CD4-positive, alpha-beta T cell treated with Interleukin-4 for 1 hour (primary cell): ENCODE measurements at places on chromosomes 13 and 19.

GRCh38 chr19:7230826-7231225 is 63.4 kb downstream of the INSR start:
- no peak for DNase-seq

GRCh38 chr13:98846521-98846920 is 94.0 kb upstream of the SLC15A1 start:
- DNase-seq: no peak

DNA sequence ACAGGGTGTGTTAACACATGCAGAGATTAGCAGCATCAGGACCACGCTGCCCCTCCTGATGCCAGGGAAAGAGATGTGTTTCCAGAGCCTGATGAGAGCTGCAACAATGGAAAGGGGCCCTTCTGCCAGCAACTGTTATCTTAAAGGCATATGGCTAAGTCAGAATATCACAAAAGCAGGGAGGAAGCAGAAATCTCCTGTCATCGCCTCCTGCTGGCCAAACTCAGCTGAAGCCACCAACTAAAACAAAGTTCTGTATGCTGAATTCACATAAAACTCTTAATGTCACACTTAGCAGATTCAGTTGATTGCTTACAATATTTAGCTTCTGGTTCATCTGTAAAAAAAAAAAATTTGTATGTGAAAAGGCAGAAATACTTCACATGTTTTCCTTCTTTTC is 178.2 kb downstream of the GPC5 start:
- no peak for DNase-seq

- DNase-seq: no peak
Observed at GRCh38 chr13:97268772-97269171, 46.6 kb downstream of the MBNL2 start.

GRCh38 chr13:50707628-50708027 is 135.9 kb downstream of the DLEU7 start:
- DNase-seq: no peak

DNA sequence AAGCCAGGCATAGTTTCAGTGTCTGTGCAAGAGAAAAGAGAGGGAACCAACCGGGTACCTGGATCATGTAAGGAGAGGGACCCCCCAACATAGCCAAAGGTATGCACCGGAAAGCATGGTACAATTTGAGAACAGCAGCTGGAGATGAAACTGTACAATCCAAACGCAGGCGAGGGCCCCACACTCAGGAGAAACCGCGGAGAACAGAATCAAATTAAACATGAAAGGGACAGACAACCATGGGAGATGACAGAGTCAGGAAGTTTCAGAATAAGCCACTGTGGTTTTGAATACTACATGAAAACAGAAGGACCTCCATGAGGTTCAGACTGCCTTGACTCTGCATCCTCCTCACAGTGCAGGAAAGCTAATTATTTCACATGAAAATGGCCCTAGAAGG is 62.9 kb upstream of the SPATA13 start:
- no peak for DNase-seq

- no peak for DNase-seq
Observed at GRCh38 chr19:51036519-51036918, 1.7 kb upstream of the KLK12 start.

- DNase-seq: no peak
Observed at GRCh38 chr13:23805821-23806220, 83.4 kb downstream of the MIPEP start.

DNA sequence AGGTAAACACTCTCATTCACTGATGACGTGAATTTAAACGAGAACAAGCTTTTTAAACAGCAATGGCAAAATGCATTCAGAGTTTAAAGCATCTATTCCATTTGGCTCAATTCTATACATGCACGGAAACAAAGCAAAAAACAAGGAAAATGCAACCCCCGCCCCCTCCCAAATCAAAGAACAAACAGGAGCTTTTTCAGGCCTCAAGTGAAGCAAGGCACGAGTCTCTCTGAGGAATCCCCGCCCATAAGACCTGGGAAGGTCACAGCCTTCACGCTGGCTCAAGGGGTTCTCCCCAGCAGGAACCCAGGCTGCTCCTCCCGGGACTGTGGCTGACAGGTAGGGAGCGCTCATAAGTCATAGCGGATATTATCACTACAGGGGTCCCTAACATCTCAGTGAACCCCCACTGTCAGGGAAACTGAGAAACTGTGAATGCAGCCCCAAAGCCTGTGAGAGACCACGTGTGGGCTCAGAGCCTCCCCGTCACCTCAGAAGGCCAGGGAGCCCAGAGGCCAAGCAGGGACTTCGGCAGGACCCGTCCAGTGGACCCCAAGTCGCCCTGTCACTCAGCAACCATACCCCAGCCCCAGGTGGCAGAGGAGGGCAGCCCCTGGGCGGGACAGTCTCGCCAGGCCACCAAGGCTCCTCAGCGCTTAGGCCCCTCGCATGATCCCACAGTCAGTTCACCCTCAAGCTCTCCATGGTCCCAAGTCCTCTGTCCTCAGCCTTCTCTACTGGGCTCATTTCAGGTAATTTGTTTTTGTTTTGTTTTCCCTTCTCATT is 117.3 kb downstream of the ZDHHC20 start:
- DNase-seq: no peak

- no peak for DNase-seq
Observed at GRCh38 chr13:99806671-99807070, 164.9 kb downstream of the ZIC5 start.

- no peak for DNase-seq
Observed at GRCh38 chr13:42602906-42603305, 29.0 kb downstream of the TNFSF11 start.

- no peak for DNase-seq
Observed at GRCh38 chr13:81988567-81988966, 1647.6 kb upstream of the SPRY2 start.

GRCh38 chr19:53945441-53945840 is 17.3 kb upstream of the CACNG8 start:
- no peak for DNase-seq

DNA sequence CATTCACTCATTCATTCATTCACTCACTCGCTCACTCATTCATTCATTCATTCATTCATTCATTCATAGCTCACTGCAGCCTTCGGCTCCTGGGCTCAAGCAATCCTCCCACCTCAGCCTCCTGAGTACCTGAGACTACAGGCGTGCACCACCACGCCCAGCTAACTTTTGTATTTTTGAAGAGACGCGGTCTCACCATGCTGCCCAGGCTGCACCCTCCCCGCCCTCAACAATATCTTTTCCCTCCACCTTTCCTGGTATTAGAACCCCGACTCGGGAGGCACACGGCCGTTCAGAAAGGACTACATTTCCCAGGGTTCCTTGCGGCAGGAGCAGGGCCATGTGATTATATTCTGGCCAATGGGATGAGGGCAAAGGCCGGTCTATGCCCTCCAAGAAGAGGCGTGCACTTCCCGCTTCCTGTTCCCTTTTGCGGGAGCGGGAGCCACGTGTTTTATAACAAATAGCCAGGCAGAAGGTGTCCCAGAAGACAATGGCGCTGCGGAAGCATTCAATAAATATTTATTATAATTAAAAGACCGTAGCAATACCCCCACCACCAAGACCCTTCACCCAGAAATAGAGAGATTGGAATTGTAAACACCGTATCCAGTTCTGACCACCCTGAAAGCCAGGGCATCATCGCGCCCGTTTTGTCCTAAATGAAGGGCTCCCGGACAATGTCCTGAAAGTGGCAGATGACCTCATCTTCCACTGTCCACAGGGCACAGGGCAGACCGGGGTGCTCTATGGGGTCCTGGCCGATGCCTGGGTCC is 15.9 kb downstream of the TICAM1 start:
- peak; percentile 84 for DNase-seq

- DNase-seq: no peak
Observed at GRCh38 chr13:52348071-52348470, 57.9 kb downstream of the THSD1 start.

- DNase-seq: no peak
Observed at GRCh38 chr19:45467115-45467455, 711 bp upstream of the FOSB start.

GRCh38 chr19:30103981-30104380 is 161.9 kb downstream of the URI1 start:
- no peak for DNase-seq

DNA sequence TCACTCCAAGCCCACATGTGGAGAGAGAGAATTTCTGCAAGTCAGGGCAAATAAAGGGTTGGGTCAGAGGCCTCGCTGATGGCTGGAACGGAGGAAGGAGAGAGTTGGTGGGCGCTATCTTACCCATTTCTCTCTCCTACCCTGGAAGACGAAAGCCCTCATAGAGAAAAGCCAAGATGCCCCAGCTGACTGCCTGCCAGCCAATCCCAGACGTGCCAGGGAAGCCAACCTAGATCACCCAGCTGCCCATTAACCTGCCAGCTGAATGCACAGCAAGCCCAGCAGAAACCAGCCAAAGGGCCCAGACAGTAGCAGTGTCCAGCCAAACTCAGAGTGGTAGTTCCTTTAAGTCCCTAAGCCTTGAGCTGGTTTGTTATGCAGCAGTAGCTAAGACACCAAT is 167.0 kb upstream of the ZNF507 start:
- no peak for DNase-seq

GRCh38 chr19:48866692-48867091 is 1.7 kb downstream of the PLEKHA4 start:
- DNase-seq: no peak

DNA sequence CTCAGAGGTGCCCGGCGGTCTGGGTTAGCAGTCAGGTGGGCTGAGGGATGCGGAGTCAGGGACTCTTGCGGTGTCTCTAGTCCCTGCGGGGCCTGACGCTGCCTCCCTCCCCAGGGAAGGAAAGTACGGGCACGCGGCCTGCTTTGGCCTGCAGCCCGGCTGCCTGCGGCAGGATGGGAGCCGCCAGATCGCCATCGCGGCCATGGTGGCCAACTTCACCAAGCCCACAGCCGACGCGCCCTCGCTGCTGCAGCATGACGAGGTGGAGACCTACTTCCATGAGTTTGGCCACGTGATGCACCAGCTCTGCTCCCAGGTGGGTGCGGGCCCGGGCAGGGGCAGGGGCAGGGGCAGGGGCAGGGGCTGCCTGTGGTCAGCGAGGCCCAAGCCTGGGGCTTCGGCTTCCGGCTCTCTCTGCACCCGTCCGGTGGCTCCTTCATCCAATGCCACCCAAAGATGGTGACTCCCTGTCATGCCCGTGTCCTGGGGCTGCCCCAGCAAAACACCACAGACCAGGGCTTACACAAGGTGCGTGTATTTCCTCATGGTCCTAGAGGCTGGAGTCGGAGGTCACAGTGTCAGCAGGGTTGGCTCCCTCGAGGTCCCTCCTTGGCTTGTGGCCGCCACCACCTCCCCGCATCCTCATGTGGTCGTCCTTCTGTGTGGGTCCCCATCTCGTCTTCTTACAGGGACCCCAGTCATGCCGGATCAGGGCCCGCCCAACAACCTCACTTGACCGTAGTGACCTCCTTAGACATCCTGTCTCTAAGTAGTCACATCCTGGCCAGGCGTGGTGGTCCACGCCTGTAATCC is 11.3 kb upstream of the ZNF554 start:
- no peak for DNase-seq

DNA sequence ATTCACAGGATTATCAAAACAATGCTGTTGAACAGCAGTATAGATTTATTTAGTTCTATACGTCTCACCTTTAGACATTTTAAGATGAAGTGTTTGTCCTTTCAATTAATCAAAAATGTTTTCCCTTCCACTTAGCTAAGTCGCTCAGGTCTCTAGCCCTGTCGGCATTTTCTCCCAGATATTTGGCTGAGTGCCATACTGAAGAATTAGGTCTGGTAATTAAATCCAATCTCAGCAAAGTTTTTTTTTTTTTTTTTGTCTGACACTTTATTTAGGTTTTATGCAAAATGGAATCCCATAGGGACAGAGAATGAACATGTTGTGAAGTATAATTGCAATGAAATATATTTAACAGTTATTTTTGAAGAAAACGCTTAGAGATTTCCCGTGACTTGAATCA is 44.1 kb downstream of the RFC3 start:
- DNase-seq: no peak

DNA sequence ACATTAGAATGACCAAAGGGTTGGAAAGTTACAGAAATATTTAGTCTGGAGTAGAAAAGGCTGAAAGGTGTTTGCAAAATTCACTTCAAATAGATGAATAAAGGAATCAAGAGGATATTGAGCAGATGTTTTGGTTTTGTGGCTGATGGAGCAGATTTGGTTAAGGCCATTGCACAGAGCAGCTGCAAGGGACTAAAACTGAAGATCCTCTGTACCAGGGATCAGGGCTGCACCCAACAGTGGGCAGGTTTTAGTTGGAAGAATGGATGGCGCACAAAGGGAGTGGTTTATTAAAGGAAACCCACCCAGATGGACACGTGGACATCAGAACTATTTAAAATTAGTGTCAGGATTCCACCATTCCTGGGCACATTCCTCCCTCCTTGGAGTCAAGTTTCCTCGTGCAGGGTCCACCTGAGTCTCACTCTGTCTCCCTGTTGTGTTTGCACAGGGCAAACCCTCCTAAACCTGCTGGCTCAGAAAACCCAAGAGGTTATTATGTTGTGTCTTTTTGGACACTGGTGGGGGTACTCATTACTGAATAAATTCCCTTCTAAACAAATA is 9.2 kb upstream of the UBAC2 start:
- DNase-seq: no peak

DNA sequence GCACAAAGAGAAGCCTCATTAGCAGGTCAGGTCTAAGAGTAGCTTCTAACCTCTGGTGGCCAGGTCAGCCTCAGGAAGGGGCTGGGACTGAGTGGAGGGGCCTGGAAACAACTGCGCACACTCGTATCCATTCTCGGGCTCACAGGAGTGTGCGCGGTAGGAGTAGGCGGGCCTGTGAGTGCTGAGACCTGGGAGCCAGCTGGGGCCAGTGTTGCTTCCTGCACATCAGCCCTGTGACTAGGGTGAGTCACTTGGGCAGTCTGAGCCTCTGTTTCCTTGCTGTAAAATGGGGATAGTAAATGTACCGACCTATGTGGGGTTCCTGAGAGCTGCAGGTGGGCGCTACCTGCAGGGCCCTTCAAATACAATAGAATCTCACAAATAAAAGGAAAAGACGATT is 26.9 kb downstream of the SIN3B start:
- DNase-seq: no peak

- DNase-seq: no peak
Observed at GRCh38 chr19:6376512-6377190, 918 bp upstream of the PSPN start.

GRCh38 chr19:51082611-51083010 is at the start of gene KLK14:
KLK14 (minus strand) TSS chr19:51082887; CDS start chr19:51082614, 273 bp downstream.
- DNase-seq: no peak

DNA sequence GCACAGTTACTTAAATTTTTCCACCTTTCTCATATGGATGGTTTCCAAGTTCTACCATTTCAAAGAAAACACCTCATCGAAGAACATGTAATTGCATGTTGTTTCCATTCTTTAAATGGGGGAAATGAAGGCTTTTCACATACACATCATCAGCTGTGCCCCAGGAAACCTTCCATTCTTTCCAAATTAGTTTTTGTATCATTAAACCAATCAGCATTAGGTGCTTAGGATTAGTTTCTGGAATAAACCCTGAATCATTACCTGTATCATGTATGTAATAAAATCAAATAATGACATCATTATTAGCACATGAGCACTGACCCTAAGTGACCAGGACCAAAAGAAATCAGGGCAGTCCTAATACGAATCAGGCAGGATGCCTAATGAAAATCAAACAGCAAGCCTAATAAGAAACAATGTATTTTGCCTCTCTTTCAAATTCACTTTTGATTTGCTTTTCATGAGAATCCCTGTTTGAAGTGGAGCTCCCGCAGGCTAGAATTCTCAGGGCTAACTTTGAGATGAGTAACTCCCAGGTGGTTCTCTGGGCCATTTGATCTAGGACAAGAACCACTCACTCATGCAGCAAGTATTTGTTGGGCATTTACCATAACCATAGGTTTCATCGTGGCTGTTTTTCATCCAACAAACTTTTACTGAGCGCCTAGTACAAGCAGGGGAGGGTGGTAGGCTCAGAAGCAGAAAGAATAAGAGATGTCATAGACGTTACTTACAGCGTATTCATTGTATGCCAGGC is 89.2 kb downstream of the MZT1 start:
- DNase-seq: no peak

- peak; percentile 82 for DNase-seq
Observed at GRCh38 chr13:99496184-99497142, 4.8 kb upstream of the TM9SF2 start.
